GM03348 (cell line): ENCODE measurements at places on chromosomes 13 and 19.

GRCh38 chr19:14450168-14450874 lies 17.2 kb downstream of the PKN1 start:
- peak; percentile 55 for DNase-seq

DNA sequence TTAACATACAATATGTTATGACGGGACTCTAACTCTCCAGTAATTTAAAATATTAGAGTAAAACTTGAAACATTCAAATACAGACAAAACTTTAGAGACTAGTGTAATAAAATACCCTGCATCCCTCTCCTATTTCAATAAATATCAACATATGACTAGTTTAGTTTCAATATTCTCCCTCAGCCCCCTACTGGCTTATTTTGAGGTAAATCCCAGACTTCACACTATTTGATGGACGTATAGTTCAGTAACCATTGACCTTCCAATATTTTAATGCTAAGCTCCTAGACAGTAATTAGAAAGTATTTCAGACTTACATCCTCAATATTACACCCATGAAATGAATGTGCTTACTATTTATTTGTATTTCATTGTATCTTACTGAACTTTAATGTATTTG lies 180.7 kb upstream of the STARD13 start:
- no peak for DNase-seq

GRCh38 chr19:2327773-2328400 lies 499 bp downstream of the LSM7 start:
- DNase-seq = peak; percentile 86

GRCh38 chr13:28830580-28830979 lies 10.4 kb downstream of the MTUS2 start:
- DNase-seq = no peak

- no peak for DNase-seq
Measured at GRCh38 chr13:44976949-44977583, 12.2 kb downstream of the NUFIP1 start.

- DNase-seq = no peak
Measured at GRCh38 chr13:25001476-25002206, 94.3 kb upstream of the PABPC3 start.

- DNase-seq = no peak
Measured at GRCh38 chr13:73647417-73647816, 486.8 kb downstream of the KLF12 start.

DNA sequence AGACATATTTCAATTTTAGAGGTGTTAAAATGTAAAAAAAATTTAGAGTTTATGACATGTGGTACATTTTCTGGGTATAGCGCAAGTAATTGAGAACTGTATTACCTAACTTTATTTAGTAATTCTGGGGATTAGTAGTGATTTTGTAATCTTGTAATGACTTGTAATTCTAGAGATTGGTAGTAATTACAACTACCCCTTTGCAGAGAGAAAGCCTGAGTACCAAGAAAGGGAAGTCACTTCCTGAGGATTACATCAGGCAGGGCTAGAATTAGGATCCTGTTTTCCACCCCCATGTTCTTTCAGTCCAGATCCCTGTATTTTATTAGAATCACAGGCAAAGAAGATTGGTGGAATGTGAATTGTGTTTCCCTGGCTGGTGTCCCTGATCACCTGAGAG lies 274.9 kb downstream of the KCNRG start:
- no peak for DNase-seq

DNA sequence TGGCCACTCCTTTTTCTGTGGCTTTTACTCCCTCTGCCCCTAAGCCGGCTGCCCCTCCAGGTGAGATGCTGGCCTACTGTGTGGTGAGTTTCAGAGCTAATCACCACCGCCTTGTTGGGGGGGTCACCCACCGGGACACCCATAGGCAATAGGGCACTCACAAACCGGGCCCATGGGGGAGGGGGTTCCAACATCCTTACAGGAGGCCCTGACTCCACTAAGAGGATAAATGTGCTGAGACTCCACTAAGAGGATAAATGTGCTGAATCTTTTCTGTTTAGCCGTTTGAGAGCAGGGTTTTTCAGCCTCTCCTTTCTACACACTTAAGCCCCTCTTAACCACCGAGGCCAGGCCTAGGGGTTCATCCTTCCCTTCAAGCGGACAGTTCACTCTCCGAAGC lies 73.7 kb downstream of the SLC15A1 start:
- no peak for DNase-seq

- DNase-seq = no peak
Measured at GRCh38 chr13:40422588-40423235, 243.7 kb downstream of the FOXO1 start.

DNA sequence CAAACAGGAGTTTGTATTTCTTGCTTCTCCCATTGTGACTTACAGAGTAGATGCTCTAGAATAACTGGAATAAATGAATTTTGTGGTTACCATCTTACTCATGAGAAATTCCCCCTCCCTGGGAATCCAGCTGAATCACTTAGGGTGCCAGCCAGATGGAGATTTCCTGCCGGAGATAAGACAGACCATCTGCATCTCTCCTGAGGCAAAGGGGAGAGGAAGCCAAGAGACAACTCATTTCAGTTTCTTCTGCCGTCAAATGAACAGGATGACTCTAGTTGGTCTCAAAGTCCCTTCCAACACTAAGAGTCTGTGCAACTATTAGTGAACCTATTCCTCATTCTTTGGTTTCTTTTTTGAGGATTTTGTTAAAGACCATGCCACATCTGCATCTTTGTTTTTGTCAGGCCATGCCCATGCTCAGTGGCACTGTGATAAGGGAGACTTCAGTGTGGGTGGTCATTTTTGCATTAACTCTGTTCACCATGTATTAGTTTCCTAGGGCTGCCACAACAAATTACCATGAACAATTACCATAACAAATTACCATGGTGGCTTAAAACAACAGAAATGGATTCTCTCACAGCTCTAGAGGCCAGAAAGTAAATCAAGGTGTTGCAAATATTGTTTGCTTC lies 112.8 kb downstream of the NDFIP2 start:
- DNase-seq = peak; percentile 18

GRCh38 chr19:7533281-7533885 lies 2.1 kb upstream of the PNPLA6 start:
- DNase-seq = peak; percentile 94

- DNase-seq = no peak
Measured at GRCh38 chr13:107961849-107962608, 253.3 kb downstream of the LIG4 start.

- DNase-seq = no peak
Measured at GRCh38 chr19:10155839-10156238, 36.1 kb upstream of the EIF3G start.

DNA sequence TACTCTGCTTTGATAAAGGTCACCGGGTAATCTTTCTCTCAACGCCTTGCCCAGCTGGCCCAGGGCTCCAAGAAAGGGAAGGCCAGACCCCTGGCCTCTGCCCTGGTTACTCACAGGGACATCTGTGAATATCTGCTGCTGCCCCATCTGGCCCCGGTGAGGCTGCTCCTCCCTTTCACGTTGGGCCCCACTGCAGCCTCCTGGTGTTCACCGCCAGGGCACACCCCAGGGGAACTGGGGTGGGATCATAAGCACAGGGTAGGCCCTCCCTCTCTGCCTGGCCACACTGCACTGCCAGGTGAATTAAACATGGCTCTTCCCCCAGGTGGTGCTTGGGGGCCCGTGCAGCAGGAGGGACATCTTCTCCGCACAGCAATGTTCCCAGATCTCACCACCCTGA lies 12.7 kb downstream of the LAIR1 start:
- no peak for DNase-seq

DNA sequence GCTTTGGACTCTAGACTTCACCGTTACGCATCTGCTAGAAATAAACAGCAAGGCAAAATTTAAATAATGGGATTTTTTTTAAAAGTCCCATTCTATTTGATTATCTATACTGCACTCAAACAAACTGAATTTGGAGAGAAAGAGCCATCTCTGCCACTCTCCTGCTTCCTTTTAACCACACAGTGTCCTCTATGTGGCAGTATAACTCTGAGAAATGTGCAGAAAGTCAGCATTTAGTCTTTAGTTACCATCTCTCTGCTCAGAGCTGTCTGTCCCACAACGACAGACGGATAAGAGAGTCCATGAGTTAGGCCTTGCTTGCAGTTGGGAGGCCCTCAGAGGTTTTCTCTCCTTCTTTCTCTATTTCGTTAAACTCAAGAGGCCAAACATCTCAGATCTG lies 21.2 kb downstream of the CCNA1 start:
- DNase-seq = no peak

GRCh38 chr19:43467276-43467675 lies 1.9 kb upstream of the LYPD3 start:
- no peak for DNase-seq

DNA sequence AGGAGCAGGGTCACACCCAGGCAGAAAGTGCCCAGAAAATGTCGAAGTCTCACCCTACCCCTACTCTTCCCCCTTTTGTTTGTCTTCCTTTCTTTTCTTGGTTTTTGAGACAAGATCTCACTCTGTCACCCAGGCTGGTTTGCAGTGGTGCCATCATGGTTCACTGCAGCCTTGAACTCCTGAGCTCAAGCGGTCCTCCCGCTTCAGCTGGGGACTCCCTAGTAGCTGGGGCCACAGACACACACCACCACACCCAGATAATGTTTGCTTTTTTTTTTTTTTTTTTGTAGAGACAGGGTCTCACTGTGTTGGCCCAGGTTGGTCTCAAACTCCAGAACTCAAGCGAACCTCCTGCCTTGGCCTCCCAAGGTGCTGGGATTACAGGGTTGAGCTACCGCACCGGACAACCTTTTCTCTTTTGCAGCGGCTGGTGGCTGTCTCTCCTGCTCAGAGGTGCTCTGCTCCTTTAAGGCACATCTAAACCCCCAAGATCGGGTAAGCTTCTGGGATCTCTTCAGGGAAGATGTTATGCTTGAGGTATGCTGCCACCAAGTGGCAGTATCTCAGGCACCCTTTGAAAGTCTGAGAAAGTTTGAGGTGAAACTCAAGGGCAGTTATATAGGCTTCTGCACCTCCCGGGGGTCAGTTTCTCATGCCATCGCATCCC lies 22.4 kb upstream of the EBI3 start:
- DNase-seq = peak; percentile 63

DNA sequence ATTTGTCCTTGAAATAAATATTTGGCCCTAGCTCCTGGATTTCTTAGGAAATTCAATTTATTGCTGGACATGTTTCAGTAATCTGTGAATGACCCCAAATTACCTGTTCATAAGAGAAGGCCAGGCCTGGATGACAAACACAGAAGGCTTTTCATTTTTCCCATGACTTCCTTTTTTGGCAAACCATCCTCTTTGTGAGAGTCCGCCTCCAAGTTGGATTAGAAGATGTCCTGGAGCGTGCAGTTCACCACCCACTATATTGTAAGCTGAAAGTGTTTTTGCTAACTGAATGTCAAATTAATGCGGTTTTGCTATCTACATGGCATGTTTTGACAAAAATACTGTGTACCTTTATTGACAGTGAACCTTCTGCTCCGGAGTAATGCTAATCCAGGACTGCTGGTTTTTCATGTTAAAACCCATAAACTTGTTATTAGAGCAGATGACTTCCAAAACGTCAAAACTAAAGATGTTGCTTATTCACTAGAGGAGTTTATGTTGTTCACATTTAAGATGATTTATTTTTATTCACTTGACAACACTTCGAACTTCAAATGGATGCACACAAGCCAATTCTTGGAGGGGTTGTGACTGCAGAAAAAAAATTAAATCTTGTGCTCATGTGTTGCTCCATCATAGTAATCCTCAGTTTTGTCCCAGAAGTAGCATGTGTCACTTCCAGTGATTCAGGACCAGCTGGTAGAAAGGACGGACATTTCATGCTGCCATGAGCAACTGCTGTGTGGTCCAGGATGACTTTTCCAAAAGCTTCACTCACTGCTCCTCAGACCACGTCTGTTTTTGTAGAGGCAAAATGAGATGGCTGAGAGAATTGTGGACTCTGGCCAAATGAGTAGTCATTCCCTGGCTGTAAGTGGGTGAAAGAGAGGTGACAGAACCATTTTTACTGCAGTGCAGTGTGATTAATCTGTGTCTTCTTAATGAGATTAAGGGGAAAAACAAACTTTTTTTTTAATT lies 71.0 kb downstream of the ITGBL1 start:
- peak; percentile 45 for DNase-seq

GRCh38 chr13:26584713-26585112 lies 27.2 kb downstream of the WASF3 start:
- peak; percentile 82 for DNase-seq

- no peak for DNase-seq
Measured at GRCh38 chr13:20090349-20090748, 70.5 kb downstream of the GJA3 start.

- DNase-seq = no peak
Measured at GRCh38 chr13:110138700-110139036, 168.3 kb downstream of the COL4A1 start.

GRCh38 chr13:109780845-109781383 lies 5.5 kb downstream of the IRS2 start:
- DNase-seq = no peak

DNA sequence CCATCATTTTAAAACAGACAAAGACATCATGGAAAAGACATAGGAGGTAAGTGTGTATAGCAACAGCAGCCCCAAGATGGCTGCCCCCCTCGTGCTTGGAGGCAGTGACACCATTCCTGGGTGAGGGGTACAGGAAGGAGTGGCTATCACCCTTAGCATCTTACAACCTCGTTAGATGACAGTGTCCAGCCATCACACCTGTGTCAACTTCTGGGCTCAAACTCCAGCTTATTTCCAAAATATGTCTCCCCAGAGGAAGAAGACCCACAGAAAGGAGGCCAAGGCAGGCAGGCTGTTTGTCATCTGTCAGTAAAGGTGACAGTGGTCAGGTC lies 27.5 kb downstream of the EPS15L1 start:
- no peak for DNase-seq

- DNase-seq = no peak
Measured at GRCh38 chr13:50527612-50528509, 315.6 kb downstream of the DLEU7 start.
